ENCODE measurements at places on chromosomes 4 and X.

DNA sequence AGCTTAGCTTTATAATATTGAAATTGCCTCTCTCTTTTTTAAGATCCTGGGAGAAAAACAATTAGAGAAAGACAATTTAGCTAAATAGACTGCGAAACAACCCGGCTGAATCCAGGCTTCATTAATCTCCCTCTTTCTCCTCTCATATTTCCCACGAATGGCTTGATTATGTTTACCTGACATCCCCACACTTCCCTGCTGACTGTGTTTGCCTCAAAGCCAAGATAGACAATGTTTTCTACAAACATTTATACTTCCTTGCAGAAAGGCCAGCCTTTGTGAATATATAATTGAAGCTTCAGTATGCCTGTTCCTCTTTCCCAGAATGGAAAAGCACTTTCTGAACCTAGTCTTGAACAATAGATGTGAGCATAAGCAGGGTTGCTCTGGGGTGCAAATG lies 566.8 kb downstream of the PDHA2 start:
- no peak for DNase-seq

DNA sequence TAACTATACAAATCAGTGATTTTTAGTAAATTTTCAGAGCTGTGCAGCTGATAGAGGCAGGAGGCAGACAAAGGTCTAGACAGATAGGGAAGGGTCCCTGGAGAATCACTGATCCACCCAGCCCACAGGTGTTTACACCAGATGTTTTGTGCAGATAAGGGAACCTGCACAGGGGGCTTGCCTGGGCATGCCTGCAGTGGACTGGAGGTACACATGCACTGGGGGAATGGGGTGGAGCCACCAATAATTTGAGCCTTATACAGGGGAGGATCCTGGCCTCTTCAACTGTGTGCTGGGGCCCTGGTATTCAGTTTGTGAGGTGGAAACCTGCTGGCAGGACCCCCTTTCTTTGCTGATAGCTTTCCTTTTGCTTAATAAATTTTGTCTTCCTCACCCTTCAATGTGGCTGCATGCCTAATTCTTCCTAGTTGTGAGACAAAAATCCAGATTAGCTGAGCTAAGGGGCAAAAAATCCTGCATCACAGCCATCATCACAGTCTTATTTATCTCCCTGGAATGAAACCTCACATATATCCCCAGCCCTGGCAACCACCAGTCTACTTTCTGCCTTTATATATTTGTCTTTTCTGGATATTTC lies 102.8 kb downstream of the KDM6A start:
- DNase-seq: no peak

- DNase-seq: no peak
These were observed 144.4 kb upstream of the GALNT7 start for GRCh38 chr4:173024203-173024602.

DNA sequence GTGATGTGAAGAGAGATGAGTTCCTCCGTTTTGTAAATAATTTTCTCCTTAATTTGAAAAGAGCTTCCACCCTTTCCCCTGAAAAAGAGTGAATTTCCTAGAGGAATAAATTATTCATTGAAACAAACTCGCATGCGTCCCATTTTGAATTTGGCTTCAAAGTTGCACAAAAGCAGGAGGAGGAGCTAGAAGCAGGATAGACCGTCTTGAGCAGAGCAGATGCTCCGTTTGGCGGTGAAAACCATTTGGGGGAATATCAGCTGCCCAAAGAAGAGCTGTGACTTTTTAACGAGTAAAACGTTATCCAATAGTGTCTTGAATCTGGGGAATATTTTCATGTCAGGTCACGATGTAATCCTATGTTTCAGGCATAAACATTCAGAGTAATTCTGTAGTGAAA lies 42.0 kb downstream of the FAM149A start:
- DNase-seq: no peak

GRCh38 chr4:92012899-92013867 lies 290.6 kb upstream of the GRID2 start:
- DNase-seq: no peak

- no peak for DNase-seq
These were observed 43.8 kb downstream of the GLRA2 start for GRCh38 chrX:14573161-14573560.

GRCh38 chr4:7910952-7911578 lies 28.6 kb downstream of the AFAP1 start:
- DNase-seq: no peak

All from stimulated activated CD4-positive, alpha-beta T cell treated with anti-CD3 and anti-CD28 coated beads, Interleukin-2, amount 100 ng/mL, for 24 hours (primary cell).